ENCODE measurements at places on chromosomes 2 and 18. TPM values are rescaled to one million over a fixed set of nuclear protein-coding genes. Genes with fewer than 3 reads are reported as not detected.

GNAL gene
- total RNA-seq, result 5.9 TPM

CAPN14 gene
- total RNA-seq, result 0.10 TPM

RESP18 gene
- not detected for total RNA-seq

SOX11 gene
- total RNA-seq, result 31.6 TPM

IDH1 gene
- 75.9 TPM for total RNA-seq

MAP3K19 gene
- total RNA-seq, result not detected

FOXI3 gene
- total RNA-seq, result not detected

POTEJ gene
- not detected for total RNA-seq

SULT1C4 gene
- total RNA-seq, result 0.60 TPM

DNA sequence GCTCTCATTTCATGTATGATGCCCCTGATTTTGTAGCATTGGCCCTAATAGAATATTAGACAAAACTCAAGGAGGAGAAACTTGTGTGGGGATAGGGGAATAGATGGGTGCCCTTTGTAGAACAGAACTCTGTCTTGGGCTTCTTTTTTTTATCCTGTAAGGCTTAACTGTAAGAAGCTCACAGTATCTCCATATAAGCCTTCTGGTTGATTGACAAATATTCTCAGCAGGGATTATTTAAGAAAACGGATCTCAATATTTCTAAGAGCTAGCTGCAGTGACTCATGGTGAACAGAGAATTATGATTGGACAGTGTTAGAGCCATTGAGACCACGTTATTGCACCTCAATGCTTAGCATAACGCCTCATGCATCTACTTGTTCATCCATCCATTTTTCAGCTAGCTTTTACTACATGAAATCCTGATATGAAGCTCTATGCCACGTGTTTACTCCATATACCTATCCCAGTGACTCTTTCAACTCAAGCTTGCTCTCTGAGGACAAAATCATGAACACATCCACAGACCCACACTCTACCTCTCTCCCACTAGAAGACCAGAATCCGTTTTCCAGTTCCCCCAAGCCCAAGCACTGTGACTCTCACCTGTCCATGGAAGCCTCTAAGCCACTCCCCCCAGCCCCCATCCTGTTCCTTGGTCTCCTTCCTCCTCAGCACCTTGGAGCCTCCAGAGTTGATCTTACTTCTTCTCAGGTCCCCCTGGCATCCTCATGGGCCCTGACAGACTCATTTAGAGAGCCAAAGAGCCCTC is 99.2 kb downstream of the BCL2L11 start:
- no peaks in the 10 kb centered on the region for H3K27me3 ChIP-seq
- H3K4me1 ChIP-seq, result peaks cover 13% of the 10 kb centered on the region
- no peak overlapping the region for H3K4me3 ChIP-seq
- H3K27ac ChIP-seq, result no peak overlapping the region
- peaks cover 11% of the 10 kb centered on the region for H3K36me3 ChIP-seq

DNA sequence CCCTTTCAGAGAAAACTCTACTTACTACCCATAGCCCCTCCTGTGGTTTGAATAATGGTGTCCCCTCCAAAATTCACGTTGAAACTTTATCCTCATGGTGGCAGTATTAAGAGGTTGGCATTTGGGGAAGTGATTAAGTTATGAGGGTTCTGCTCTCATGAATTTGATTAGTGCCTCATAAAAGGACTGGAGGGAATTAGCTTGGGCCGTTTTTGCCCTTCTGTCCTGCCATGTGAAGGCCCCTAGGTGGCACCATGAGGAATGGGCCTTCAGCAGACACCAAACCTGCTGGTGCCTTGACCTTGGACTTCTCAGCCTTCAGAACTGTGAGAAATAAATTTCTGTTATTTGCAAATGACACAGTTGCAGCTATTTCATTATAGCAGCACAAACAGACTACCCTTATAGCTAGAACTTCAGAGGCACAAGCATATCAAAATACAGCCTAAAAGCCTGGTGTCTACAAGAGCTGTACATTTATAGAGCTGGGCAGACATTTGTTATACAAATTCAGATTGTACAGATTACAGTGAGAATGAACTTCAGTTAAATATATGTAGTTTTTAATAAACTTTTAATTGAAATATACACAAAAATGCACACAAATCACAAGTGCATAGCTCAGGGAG is 2.6 kb upstream of the PTPN2 start:
- H3K27ac ChIP-seq, result no peak overlapping the region
- peaks cover 24% of the 10 kb centered on the region for H3K4me1 ChIP-seq
- no peak for DNase-seq
- peaks cover 3% of the 10 kb centered on the region for H3K36me3 ChIP-seq
- no peak overlapping the region for H3K4me3 ChIP-seq

GRCh38 chr2:101109451-101110118 is 41.6 kb downstream of the TBC1D8 start:
- no peaks in the 10 kb centered on the region for H3K36me3 ChIP-seq
- DNase-seq, result no peak
- H3K4me1 ChIP-seq, result peaks cover 63% of the 10 kb centered on the region
- H3K27ac ChIP-seq, result peak overlapping the region; percentile 77

DNA sequence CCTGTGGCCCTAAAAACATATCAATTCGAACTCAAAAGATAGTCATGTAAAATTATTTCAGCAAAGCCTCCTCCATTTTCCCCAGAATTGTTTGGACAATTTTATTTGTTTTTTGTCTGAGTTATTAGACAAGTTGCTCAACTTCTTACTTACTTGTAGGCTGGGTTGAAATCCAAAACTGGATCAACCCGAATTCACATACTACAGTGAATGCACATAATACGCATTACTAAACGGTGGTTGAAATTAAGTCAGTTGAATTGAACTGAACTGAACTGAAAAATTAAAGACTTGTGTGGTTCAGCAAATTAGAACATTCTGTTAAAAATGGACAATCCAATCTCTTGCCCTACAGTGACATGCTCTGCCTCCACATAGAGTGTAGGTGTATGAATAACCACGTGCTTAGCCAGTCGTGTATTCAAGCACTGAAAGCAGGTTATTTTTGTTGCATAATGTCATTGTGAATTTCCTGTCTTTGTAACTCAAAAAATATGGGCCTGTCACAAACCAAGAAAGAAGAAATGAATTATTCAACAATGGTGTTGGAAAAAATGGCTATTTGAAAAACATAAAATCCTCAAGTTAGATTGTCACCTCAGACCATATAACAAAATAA is 441.0 kb downstream of the TXNL1 start:
- no peak overlapping the region for H3K27ac ChIP-seq
- no peaks in the 10 kb centered on the region for H3K27me3 ChIP-seq
- H3K4me1 ChIP-seq, result peaks cover 40% of the 10 kb centered on the region
- H3K4me3 ChIP-seq, result no peak overlapping the region

GRCh38 chr2:27501042-27501441 is 4.4 kb downstream of the GCKR start:
- H3K27ac ChIP-seq, result no peak overlapping the region
- peaks cover 16% of the 10 kb centered on the region for H3K27me3 ChIP-seq
- H3K4me1 ChIP-seq, result no peaks in the 10 kb centered on the region
- no peaks in the 10 kb centered on the region for H3K36me3 ChIP-seq
- no peak overlapping the region for H3K4me3 ChIP-seq
- no peak for DNase-seq

- H3K36me3 ChIP-seq, result peaks cover 36% of the 10 kb centered on the region
- H3K4me3 ChIP-seq, result no peak overlapping the region
- H3K4me1 ChIP-seq, result peaks cover 36% of the 10 kb centered on the region
- no peaks in the 10 kb centered on the region for H3K27me3 ChIP-seq
Measured at GRCh38 chr2:69059731-69060290, 46.8 kb downstream of the ANTXR1 start.

GRCh38 chr2:239882331-239882732 is 142.8 kb downstream of the NDUFA10 start:
- H3K27ac ChIP-seq, result no peak overlapping the region
- no peaks in the 10 kb centered on the region for H3K27me3 ChIP-seq
- H3K4me3 ChIP-seq, result no peak overlapping the region
- no peak for DNase-seq
- H3K4me1 ChIP-seq, result peaks cover 17% of the 10 kb centered on the region
- peaks cover 9% of the 10 kb centered on the region for H3K36me3 ChIP-seq

GRCh38 chr2:75894170-75894569 is 183.5 kb upstream of the GCFC2 start:
- no peak overlapping the region for H3K27ac ChIP-seq
- no peaks in the 10 kb centered on the region for H3K4me1 ChIP-seq
- DNase-seq, result no peak
- no peaks in the 10 kb centered on the region for H3K36me3 ChIP-seq
- H3K27me3 ChIP-seq, result peaks cover 28% of the 10 kb centered on the region

- H3K36me3 ChIP-seq, result peaks cover 14% of the 10 kb centered on the region
- DNase-seq, result no peak
- no peaks in the 10 kb centered on the region for H3K27me3 ChIP-seq
- peaks cover 61% of the 10 kb centered on the region for H3K4me1 ChIP-seq
Measured at GRCh38 chr2:55231546-55232083, 478 bp downstream of the CLHC1 start.

DNA sequence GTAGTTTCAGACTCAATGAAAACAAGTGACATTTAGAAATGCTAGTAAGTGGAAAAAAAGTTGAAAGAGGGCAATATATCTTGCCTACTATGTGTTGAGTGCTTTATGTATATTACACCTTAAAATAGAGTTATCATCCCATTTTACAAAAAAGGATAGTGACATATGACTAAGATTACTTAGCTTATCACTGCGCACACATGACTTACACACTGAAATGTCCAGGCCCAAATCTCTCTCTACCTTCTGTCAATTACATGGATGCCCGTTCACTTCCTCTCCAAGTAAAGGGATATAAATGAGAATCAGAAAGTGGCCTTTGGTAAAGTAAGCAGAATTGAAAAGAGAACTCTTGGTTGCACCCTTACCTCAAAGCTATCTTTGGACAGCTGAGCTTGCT is 3.6 kb upstream of the PARD3B start:
- no peaks in the 10 kb centered on the region for H3K36me3 ChIP-seq
- no peaks in the 10 kb centered on the region for H3K27me3 ChIP-seq
- no peak overlapping the region for H3K4me3 ChIP-seq
- no peak for DNase-seq
- H3K27ac ChIP-seq, result no peak overlapping the region

DNA sequence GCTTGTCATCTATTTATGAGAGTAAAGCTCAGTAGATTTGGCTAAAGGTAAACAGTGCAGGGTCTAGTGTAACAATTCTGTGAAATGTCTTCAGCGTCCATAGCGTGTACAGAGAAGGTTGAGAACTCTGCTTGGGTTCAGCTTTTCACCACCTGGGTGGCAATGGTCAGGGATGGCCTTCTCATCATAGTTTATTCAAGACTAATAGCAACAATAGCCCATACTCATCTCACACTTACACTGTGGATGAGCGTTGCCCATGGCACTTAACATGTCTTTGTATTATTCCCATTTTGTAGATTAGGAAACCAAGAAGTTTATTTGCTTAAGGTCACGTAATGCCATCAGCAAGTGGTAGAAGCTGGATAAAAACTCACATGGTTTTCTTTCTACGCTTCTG is 106.8 kb upstream of the RND3 start:
- H3K36me3 ChIP-seq, result no peaks in the 10 kb centered on the region
- H3K4me1 ChIP-seq, result peaks cover 73% of the 10 kb centered on the region
- H3K27ac ChIP-seq, result no peak overlapping the region
- no peaks in the 10 kb centered on the region for H3K27me3 ChIP-seq

Data from chondrocyte (in vitro differentiated cells).